T47D (cell line): ENCODE measurements at places on chromosomes 1 and 21.

DNA sequence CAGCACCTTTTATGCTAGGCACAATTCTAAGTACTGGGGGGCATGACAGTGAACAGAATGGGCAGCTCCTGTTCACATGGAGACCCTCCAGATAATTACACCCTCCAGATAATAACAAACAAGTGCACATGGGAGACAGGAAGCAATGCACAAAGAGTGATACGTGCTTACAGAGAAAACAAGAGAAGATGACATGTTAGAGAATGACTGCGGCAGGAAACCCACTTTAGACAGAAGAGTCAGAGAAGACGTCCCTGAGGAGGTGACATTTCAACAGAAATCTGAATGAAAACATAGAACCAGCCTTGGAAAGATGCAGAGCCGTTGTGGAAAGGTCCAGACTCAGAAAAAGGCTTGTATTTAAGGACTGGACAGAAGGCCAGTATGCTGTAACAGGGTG, 54.7 kb upstream of the ARTN start:
- no peak for DNase-seq

- DNase-seq = no peak
These were observed 20.1 kb upstream of the DISP3 start for GRCh38 chr1:11458811-11459275.

DNA sequence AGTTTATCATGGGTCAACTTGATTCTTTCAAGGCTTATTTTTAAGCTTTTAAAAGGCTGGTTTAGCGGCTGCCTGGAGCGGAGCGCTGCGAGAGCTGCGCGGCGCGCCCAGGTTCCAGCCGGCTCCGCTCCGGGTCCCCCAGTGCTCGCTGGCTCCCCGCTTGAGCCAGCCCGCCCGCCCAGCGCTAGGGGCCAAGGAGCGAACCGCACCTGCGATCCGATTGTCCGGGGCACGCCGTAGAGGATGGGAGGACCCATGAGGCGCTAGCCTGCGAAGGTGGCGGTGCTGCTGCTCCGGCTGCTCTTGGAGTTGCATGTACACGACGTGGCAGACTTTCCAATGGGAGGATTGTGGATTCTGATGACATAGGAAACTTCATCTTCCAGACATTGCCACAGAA, 9.9 kb upstream of the CFHR4 start:
- peak; percentile 36 for DNase-seq

GRCh38 chr1:217066794-217067193, 343.6 kb upstream of the ESRRG start:
- no peak for DNase-seq

- no peak for DNase-seq
These were observed 576.1 kb upstream of the ZRANB2 start for GRCh38 chr1:71656902-71657301.

DNA sequence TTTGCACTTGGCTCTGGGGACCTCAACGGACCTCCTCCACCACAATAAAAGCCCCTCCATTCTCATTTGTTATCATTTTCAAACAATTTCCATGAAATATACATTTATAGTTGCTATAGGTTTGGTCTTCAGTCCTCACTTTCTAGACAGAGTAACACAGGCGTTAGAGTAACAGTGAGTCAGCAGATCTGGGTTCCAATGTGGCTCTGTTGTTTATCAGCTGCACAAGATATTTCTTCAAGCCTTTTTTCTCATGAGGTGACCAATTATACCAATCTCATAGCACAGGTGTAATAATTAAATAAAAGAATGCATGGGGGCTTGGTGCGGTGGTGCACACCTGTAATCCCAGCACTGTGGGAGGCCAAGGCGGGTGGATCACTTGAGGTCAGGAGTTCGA, 32.8 kb upstream of the PSMB2 start:
- no peak for DNase-seq

- DNase-seq = no peak
These were observed 10.8 kb downstream of the OLIG1 start for GRCh38 chr21:33080776-33081175.

DNA sequence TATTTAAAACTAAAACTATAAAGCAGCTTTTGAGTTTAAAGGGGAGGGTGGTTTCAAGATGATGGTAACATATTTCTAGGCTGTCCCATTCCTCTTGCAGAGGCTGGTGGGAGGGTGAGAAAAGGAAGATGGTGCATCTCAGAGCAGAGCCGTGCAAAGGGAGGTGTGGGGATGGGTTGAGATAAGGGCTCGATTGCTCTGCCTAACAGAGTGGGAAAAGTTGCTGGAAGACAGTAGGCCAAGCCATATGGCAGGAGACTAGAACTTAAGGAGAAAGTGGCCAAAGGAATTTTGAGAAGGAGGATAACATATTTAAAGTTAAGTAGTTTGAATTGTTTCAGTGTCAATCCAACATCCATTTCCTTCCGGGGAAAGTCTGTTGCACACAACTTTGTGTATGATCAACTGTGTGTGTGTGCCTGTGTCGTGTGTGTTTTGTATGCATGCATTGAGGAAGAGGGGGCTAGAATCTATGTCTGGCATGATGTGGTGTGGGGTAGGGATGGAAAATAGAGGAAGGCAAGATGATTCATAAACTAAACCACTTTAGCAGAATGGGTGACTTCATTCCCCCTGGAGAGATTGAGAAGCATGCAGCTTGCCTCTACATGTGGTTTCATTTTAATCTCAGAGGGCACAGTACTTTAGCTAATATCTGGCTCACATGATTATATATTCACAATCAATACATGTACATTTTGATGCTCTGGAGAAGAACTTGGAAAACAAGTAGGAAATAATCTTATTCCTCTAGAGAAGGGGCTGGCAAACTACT, 145.0 kb upstream of the DNAH14 start:
- no peak for DNase-seq

DNA sequence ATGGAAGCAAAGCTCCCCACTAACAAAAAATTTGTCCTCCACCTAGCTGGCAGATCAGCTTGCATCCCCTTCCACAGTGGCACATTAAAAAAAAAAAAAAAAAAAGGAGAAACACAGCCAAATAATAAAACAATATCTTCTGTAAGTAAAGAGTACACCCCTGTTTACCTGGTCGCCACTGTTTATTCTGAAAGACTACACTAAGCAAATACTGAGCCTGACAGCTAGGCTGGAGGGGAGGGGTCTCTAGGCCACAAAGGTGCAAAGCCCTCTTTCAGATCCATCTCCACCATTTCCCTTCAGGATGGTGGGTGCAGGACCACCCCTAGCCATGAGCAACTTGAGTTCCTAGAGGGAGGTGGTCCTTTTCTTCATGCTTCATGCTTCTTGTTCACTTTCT, 22.8 kb upstream of the SLC45A3 start:
- peak; percentile 41 for DNase-seq

- DNase-seq = no peak
These were observed 230.7 kb downstream of the TOMM20 start for GRCh38 chr1:234897754-234898454.

- no peak for DNase-seq
These were observed 204.7 kb downstream of the MATN1 start for GRCh38 chr1:30518696-30519095.

DNA sequence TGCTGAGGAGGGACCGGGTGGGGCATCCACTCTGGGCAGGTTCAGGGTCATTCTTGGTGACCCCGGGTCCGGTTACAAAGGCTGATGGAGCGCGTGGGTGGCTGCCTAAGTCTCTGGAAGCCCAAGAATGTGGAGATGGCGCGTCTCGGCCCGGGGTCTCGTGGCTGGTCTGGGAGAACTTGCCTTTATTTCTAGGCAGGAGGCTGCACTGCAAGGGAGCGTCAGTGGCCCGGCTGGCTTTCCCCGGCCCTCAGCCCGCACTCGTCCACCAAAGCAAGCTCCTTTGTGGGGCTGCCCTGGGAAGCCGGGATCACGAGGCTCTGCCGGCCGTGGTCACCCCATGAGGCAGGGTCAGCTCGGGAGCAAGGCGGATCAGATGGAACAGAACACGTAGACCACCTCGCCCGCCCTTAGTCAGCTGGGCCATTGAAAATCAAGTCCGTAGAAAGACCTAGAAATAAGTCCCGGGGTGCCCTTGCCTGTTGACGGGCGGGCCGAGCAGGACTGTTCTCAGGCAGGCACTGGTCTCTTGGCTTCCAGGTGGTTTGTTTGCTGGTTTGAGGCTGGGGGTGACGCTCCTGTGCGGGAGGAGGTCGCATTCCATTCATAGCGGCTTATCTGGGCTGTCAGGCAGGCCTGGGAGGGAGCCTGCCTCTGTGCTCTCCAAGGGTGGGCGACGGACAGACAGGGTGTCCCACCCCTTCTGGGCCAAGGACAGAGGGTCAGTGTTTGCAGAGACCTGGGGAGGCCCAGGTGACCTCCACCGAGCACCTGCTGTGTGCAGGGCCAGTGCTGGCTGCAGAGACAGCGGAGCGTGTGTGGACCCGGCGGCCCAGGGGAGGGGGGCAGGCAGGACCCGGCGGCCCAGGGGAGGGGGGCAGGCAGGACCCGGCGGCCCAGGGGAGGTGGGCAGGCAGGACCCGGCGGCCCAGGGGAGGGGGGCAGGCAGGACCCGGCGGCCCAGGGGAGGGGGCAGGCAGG, 25.8 kb downstream of the COL18A1 start:
- no peak for DNase-seq

DNA sequence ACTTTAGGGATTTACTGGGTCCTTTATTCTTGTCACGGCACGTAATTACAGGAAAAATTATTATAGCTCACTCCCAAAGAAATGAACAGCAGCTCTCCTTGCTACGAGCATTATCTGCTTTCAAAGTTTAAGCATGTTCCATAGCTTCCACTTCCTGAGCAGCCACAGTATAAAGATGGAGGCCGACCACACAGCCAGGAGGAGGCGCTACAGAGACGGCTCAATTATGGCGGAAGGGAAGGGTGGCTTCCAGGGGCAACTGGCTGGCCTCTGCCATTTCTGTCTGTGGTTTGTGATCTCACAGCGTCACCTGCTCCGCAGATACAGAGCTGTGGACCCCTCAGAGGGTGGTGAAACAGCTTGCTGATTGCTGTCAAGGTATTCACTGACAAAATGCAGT, 212.3 kb upstream of the GREM2 start:
- DNase-seq = no peak

DNA sequence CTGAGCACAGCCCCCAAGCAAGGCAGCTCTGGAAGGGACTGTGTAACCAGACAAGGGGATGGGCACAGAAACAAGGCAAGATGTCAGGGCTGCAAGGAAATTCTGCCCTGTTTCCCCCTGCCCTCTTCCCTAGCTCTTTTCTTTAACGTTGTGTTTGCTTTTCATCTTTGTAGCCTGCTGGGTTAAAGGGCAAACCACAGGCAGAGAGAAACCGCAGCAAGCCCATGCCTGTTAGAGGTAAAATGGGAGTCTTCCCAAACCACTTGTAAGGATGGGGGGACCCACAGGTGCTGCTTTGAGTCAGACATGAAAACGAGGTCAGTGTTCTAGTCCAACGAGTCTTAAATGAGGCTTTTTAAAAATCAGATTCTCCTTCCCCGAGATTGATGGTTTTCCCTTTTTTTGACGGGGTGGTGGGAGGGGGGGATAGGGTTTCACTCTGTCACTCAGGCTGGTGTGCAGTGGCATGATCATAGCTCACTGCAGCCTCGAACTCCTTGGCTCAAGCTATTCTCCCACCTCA, 13.3 kb downstream of the TGFBR3 start:
- DNase-seq = no peak

GRCh38 chr1:66758241-66758755, 6.0 kb downstream of the DYNLT5 start:
- no peak for DNase-seq

DNA sequence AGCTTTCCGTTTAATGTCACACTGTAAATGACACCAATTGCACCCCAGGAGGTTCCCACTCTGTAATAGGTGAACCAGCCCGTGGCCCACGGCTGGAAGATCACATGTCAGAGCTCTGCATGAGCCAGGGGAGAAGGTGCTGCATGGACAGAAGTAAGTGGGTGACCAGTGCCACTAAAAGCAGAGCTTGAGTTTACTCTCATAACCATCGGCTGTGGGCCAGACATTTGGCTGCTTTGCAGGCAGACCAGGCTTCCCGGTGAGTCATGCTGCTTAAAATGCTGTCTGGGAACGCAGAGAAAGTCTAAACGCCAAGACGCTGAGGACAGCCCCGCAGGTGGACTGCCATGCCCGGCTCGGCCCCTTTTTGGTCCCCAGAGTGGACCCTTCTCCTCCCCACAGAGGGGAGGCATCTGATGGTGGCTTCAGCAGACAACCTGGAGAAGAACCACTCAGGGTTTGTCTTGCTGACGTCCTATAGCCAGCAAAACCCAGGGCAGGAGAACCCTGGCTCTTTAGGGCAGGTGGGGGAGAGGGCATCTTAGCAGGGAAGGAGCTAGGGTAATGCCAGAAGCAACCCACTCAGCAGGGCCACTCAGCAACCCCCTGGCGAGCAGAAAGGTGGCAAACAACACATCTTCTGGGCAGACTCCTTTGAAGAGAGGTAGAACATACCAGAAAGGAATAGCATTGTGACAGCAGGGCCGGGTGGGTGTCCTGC, 7.3 kb downstream of the KIAA2013 start:
- DNase-seq = no peak

GRCh38 chr1:92964998-92965397, 3.7 kb upstream of the DIPK1A start:
- no peak for DNase-seq

DNA sequence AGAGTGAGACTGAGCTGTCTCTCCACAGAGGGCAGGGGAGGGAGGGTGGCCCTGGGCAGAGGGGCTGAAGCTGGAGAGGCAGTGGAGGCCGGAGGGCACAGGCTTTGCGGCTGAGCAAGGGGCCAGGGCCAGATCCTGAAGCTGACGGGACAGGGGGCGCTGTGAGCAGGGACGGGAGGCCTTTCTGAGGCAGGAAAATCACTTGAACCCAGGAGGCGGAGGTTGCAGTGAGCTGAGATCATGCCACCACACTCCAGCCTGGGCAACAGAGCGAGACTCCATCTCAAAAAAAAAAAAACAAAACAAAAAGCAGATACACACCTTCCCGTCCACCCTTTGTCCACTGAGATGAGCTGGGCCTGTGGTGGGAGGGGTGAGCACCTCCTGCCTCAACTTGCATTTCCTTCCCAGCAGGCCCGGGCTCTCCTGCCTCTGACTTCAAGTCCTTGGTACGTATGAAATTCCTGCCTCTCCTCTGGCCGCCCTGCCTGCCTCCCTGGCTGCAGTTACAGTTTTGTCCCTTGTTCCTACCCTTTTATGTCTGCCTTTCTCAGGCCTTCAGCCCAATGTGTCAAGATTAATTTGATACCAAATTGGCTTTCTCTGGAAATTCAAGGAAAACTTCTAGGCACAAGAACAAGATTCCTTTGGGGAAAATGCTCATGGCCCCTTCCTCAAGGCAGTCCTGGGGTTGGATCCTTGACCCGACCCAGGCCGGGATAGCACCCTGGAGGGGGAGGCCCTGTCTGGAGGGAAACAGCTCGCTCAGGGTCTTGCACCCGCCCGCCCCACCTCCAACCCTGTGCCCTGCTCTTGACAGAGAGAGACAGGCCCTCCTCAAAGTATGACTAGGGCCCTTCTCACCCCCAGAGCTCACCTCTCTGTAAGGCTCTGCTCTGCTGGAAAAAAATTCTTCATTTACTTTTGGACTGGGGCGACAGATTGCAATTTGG, 11.2 kb upstream of the ADAMTSL4 start:
- peak; percentile 54 for DNase-seq

- no peak for DNase-seq
These were observed 5.8 kb upstream of the LAD1 start for GRCh38 chr1:201404722-201405483.

GRCh38 chr1:68093737-68094136, 43.3 kb upstream of the DIRAS3 start:
- no peak for DNase-seq

GRCh38 chr21:36705679-36706481, 7.0 kb downstream of the SIM2 start:
- DNase-seq = no peak
